ENCODE measurements at places on chromosomes 13 and 19. TPM values are rescaled to one million over a fixed set of nuclear protein-coding genes. Genes with fewer than 3 reads are reported as not detected.

- no peaks in the 10 kb centered on the region for H3K36me3 ChIP-seq
- no peak overlapping the region for H3K27ac ChIP-seq
- peaks cover 23% of the 10 kb centered on the region for H3K27me3 ChIP-seq
- no peak overlapping the region for H3K4me3 ChIP-seq
- peaks cover 21% of the 10 kb centered on the region for H3K4me1 ChIP-seq
These were observed 59.6 kb downstream of the DCT start for GRCh38 chr13:94419925-94420305.

GRCh38 chr13:98448642-98448928 is 128.3 kb downstream of the STK24 start:
- no peak overlapping the region for H3K4me3 ChIP-seq
- peak overlapping the region; percentile 46 for H3K27ac ChIP-seq
- peaks cover 51% of the 10 kb centered on the region for H3K36me3 ChIP-seq

The LRRC8E gene
- total RNA-seq: not detected

The SLC7A10 gene
- not detected for total RNA-seq

GRCh38 chr13:47673009-47673850 is 327.8 kb downstream of the SUCLA2 start:
- H3K4me1 ChIP-seq: no peaks in the 10 kb centered on the region
- DNase-seq: no peak
- H3K4me3 ChIP-seq: no peak overlapping the region
- H3K27me3 ChIP-seq: no peaks in the 10 kb centered on the region
- H3K36me3 ChIP-seq: no peaks in the 10 kb centered on the region

DNA sequence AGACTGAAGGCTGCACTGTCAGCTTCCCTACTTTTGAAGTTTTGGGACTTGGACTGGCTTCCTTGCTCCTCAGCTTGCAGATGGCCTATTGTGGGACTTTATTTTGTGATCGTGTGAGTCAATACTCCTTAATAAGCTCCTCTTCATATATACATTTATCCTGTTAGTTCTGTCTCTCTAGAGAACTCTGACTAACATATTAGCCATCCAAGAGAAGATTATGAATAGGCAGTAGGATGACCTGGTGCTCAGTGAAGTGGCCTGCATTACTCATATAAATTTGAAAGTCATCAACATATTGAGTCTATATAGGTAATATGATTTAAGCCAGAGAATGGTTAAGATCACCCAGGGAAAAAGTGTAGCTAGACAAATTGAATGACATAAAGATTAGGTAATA is 136.3 kb upstream of the UFM1 start:
- no peak overlapping the region for H3K4me3 ChIP-seq
- no peaks in the 10 kb centered on the region for H3K4me1 ChIP-seq
- no peaks in the 10 kb centered on the region for H3K36me3 ChIP-seq
- no peak for DNase-seq
- H3K27ac ChIP-seq: no peak overlapping the region

The ZNF441 gene
- 23.9 TPM for total RNA-seq

The FBXO17 gene
- not detected for total RNA-seq

DNA sequence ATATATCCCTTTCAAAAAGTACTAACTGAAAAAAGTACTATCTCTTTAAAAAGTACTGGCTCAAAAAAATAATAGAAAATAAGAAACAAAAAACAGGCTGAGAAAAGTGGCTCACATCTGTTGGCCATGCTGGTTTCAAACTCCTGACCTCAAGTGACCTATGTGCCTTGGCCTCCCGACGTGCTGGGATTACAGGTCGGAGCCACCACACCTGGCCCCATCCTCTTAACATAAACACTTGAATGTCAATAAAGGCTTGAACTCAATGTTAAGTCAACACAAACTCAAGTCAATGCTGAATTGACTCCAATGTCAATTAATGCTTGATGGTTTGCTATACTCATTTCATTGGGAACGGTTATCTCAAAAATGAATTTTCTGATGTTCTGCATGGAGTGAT is 30.9 kb downstream of the ZNF611 start:
- H3K27me3 ChIP-seq: no peaks in the 10 kb centered on the region
- H3K36me3 ChIP-seq: peaks cover 52% of the 10 kb centered on the region
- H3K4me1 ChIP-seq: no peaks in the 10 kb centered on the region
- no peak overlapping the region for H3K4me3 ChIP-seq
- no peak overlapping the region for H3K27ac ChIP-seq
- no peak for DNase-seq

GRCh38 chr19:33387351-33388230 is 14.1 kb downstream of the CEBPG start:
- H3K4me1 ChIP-seq: peaks cover 7% of the 10 kb centered on the region
- H3K27ac ChIP-seq: no peak overlapping the region
- no peaks in the 10 kb centered on the region for H3K27me3 ChIP-seq
- H3K36me3 ChIP-seq: peaks cover 47% of the 10 kb centered on the region
- H3K4me3 ChIP-seq: no peak overlapping the region

GRCh38 chr19:17762505-17763229 is 11.4 kb downstream of the FCHO1 start:
- H3K4me1 ChIP-seq: peaks cover 50% of the 10 kb centered on the region
- no peak for DNase-seq
- peaks cover 72% of the 10 kb centered on the region for H3K36me3 ChIP-seq

DNA sequence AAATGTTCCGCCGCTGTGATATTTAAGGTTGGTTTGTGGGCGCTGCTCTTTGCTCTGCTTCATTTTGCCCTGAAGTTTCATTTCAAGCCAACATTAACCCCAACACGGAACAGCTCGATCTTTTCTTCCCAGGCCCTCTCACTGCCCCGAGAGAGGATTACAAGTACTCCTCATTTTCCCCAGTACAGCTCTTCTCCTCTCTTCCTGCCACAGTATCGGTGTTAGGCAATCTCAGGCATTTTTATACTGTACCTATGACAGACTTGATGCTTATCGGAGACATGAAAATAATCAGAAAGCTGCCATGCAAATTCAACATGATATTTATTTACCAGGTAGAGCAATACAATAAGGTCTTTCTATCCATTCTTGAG is 1.3 kb upstream of the EDNRB start:
- no peak overlapping the region for H3K27ac ChIP-seq
- H3K4me3 ChIP-seq: no peak overlapping the region
- no peaks in the 10 kb centered on the region for H3K4me1 ChIP-seq
- DNase-seq: no peak
- peaks cover 15% of the 10 kb centered on the region for H3K27me3 ChIP-seq

DNA sequence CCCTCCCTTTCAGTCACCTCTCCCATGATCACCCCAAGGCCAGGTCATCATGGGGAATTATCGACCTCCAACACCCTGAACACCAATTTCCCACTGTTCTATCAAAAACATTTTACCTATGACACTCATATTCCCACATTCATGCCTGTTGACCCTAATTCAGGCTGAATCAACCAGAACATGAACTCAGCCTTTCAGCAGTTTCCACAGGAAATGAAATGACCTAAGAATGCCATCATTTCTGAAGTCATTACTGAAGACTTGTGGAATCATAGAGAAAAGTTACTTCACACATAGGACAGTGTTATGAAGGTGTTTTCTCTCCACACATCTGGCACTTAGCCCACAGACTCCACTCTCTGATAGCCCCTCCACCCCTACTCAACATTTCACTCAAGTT is 29.9 kb upstream of the FAM124A start:
- no peak for DNase-seq
- H3K4me3 ChIP-seq: no peak overlapping the region
- H3K27me3 ChIP-seq: peaks cover 16% of the 10 kb centered on the region
- H3K27ac ChIP-seq: no peak overlapping the region
- H3K4me1 ChIP-seq: no peaks in the 10 kb centered on the region
- no peaks in the 10 kb centered on the region for H3K36me3 ChIP-seq

DNA sequence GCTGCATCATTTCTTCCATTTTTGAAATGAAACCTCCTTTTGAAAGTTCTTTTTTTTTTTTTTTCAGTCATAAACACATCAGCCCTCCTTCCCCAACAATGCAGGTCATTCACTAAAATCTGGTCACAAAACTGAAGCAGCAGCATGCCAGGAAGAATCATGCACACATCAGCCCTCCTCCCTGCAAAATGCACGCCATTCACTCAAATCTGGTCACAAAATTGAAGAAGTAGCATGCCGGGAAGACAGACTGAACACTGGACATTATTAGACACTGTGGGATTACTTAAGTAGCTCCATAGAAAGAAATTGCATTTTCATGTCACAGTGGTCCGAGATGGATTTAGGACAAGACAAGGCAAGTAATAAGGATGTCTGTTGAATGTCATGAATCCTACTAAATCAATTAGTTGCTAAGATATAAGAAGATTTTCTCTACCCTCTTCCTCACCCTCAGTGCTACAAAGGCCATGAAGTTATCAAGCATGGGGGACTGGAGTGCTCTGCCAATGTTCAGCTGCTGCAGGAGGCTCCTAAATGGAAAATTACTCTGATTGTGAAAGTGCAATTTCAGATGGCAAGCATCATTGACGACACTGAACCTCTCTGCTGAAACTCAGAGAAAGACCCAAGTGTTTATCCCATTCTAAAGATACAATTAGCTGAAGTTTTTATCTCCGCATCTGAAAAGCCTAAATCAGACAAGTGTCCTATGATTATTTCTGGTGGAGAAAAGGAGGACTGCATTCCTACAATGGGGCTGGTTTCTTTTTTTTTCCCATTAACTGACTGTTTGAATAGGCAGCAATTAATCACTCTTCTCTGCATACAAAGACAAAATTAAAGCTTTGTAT is 913.2 kb downstream of the DIAPH3 start:
- H3K4me1 ChIP-seq: no peaks in the 10 kb centered on the region
- DNase-seq: no peak
- H3K36me3 ChIP-seq: no peaks in the 10 kb centered on the region
- no peaks in the 10 kb centered on the region for H3K27me3 ChIP-seq
- H3K27ac ChIP-seq: no peak overlapping the region

DNA sequence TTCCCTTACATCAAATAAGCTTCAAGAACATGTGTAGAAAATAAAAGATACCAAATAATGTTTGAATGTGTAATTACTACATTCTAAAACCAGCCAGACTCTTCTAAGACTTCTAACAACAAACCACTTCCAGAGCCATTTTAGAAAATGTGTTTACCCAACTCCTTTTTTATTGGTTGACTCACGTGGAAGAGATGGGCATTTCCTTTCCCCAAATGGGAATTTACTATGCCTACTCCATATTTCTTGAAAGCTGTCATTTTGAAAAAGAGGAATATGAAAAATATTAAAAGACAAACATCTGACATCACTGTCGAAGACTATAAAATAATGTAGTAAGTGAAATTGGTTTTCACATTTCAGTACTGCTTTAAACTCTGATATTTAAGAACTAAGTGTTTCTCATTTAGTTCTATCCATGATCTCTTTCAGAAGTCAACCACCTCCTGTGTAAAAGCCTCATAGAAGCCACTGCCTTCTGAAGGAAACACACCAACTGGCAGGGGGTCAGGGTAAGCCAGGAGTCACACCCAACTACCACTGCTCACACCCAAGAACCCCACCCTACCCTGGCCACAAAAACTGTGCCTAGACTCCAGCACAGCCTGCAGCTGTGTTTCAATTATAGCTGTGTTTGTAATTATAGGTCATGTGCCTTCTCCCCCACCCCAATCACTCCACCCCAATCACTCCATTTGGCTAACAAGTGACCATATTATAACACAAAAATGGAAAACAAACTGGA is 86.8 kb downstream of the UBL3 start:
- no peaks in the 10 kb centered on the region for H3K27me3 ChIP-seq
- no peak for DNase-seq
- H3K36me3 ChIP-seq: peaks cover 29% of the 10 kb centered on the region
- H3K4me1 ChIP-seq: peaks cover 48% of the 10 kb centered on the region
- H3K4me3 ChIP-seq: no peak overlapping the region

GRCh38 chr13:40158218-40158617 is 502.8 kb downstream of the COG6 start:
- no peaks in the 10 kb centered on the region for H3K36me3 ChIP-seq
- peaks cover 17% of the 10 kb centered on the region for H3K4me1 ChIP-seq
- H3K27me3 ChIP-seq: no peaks in the 10 kb centered on the region
- no peak for DNase-seq
- H3K27ac ChIP-seq: no peak overlapping the region

DNA sequence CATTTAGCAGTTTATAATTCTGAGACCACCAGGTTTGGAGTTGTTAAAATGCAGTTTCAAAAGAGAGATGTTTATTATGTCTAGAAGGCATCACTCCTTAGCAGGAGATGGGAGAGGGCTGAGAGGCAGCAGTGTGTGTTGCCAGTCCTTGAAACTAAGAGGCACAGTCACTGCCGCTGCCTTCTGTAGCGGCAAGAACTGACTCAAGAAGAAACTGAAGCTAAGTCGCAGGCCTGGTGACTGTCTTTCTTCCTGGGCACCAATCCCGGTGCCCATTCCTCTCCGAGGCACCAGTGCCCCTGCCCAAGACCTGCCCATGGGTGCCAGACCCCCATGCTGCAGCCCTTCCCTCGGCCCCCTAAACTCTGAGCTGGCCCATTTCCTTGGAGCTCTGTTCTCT is 20.1 kb downstream of the N4BP2L1 start:
- H3K4me3 ChIP-seq: no peak overlapping the region
- H3K36me3 ChIP-seq: peaks cover 64% of the 10 kb centered on the region
- no peak overlapping the region for H3K27ac ChIP-seq
- H3K4me1 ChIP-seq: peaks cover 12% of the 10 kb centered on the region
- no peak for DNase-seq

The TMEM238 gene
- total RNA-seq: 3.8 TPM

DNA sequence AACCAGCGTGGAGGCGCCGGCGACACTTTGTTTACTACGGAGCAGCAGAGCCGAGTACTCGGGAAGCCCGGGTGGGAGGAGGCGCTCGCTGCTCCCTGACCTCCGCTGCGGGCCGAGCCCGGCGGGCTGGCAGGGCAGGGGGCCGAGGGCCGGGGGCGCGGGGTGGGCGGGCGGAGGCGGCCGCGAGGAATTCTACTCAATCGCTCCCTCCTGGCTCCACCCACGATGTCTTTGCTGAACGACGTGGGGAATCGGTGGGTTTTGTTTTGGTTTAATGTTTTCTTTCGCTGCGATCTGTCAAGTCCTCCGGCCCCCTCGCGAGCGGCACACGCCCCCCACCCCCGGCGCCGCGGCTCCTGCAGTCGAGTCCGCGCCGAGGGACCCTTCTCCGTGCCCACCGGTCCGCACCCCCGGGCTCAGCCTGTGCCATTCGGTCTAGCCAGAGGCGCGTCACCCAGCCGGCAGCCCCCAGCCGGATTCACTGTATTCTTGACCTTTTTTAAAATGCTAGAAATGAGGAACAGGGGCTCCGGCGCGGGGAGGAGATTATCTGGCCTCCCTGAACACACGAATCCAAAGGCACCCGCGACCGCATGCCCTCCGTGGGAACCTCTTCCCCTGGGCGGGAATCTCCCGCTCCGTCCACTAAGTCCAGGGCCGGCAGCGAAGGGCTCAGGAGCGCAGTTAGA is 636 bp upstream of the FOXO1 start:
- H3K4me1 ChIP-seq: peaks cover 37% of the 10 kb centered on the region
- H3K36me3 ChIP-seq: peaks cover 14% of the 10 kb centered on the region
- DNase-seq: peak; percentile 55

GRCh38 chr13:65638572-65639168 is 1591.5 kb downstream of the PCDH9 start:
- H3K27me3 ChIP-seq: no peaks in the 10 kb centered on the region
- no peaks in the 10 kb centered on the region for H3K4me1 ChIP-seq
- no peak for DNase-seq
- no peak overlapping the region for H3K4me3 ChIP-seq
- H3K27ac ChIP-seq: no peak overlapping the region

The ZNF681 gene
- 8.3 TPM for total RNA-seq

The CNOT3 gene
- total RNA-seq: 53.2 TPM
